ENCODE measurements at places on chromosomes 2 and 18.

DNA sequence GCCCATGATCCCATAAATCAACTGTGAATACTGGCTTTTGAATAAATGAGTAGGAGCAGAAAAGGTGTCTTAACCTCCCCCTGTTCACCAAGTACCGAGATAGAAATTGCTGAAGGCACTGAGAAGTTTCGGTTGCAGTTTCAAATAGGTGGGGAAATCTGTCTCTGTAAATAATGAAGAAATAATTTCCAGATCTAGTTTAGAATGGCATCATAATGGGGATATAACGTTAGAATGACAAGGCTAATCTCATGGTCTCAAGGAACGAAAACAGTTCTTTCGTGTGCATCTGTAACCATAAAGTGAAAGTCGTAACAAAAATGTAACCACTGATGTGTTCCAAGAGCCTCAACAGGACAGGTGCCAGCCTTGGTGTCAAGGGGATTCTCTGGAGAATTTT lies 49.9 kb upstream of the TMEM18 start:
- no peak for DNase-seq

DNA sequence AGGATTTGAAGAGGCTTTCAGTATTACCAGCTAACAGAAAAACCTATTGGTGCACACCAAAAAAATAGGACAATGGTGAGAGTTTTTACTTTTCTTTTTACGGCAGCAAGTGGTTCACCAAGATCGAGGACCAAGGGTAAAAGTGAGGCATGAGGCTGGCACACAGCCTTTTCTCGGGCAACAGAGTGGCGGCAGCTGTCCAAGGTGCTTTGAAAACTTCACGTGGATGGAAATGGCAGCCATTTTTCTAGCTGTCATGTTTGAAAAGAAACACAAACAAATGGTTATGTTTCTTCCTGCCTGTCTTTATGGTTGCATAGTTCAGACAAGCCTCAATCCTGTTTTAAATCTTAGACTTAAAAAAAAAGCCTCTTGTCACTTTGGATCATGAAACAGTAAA lies 812.5 kb upstream of the CHAC2 start:
- DNase-seq, result no peak

DNA sequence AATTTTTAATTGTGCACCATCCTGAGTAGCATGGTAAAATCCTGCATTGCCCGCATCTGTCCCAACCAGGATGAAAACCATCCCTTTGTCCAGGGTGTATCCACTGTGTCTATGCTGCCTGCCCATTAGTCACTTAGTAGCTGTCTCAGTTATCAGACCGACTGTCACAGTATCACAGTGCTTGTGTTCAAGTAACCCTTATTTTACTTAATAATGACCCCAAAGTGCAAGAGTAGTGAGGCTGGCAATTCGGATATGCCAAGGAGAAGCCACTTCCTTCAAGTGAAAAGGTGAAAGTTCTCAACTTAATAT lies 8.8 kb downstream of the ITSN2 start:
- DNase-seq, result no peak

GRCh38 chr18:40907842-40908241 lies 1047.2 kb upstream of the PIK3C3 start:
- DNase-seq, result no peak

- no peak for DNase-seq
Observed at GRCh38 chr18:54075689-54076088, 148.8 kb downstream of the MBD2 start.

DNA sequence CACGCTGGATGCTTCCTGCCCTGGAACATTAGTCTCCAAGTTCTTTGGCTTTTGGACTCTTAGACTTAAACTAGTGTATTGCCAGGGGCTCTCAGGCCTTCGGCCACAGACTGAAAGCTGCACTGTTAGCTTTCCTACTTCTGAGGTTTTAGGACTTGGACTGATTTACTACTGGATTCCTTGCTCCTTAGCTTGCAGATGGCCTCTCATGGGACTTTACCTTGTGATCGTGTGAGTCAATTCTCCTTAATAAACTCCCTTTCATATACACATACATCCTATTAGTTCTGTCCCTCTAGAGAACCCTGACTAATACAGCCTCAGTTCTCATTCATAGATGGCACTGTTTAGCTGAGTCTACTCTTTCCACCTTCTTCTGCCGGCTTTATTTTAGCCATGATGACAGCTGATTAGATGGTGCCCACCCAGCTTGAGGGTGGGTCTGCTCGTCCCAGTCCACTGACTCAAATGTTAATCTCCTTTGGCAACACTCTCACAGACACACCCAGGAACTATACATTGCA lies 389.1 kb downstream of the NYAP2 start:
- no peak for DNase-seq

GRCh38 chr18:14768241-14768640 lies 20.3 kb downstream of the ANKRD30B start:
- no peak for DNase-seq

DNA sequence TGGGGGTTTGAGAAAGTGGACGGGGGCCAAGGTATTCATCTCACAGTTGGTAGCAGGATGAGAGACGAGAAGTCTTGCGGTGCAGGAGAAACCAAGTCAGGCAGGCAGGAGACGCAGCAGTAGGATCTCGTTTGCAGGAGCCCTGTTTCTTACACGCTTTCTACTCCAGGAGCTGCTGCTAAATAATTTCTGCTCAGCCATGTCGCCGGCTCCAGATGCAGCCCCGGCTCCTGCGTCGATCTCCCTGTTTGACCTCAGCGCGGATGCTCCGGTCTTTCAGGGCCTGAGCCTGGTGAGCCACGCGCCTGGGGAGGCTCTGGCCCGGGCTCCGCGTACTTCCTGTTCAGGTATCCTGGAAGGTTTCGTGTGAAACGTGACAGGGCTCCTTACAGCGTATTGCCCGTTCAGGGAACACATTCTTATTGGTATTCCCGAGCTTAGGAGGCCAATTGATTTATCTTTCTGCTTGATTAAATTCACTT lies 494 bp downstream of the ANKZF1 start:
- DNase-seq, result no peak

GRCh38 chr2:229970406-229970805 lies 48.1 kb downstream of the FBXO36 start:
- DNase-seq, result no peak

GRCh38 chr18:44627280-44627679 lies 53.4 kb upstream of the SETBP1 start:
- DNase-seq, result no peak
